ENCODE measurements at places on chromosomes 12 and 14. TPM values are rescaled to one million over a fixed set of nuclear protein-coding genes. Genes with fewer than 3 reads are reported as not detected.

DNA sequence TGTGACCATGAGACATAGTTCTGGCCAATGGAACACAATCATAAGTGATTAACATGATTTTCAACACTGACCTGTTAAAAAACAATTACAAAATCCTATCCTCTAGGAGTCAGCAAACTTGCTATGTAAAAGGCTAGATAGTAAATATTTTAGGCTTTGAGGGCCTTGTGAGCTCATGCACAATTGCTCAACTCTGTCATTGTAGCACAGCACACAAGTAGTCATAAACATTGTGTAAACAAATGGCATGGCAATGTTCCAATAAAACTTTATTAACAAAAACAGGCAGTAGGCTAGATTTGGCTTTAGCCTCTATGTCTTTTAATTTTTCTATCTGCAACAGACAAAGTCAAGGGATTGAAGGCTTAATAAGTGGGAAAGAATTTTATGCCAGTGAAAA lies 350.7 kb downstream of the C12orf50 start:
- no peak overlapping the region for H3K27ac ChIP-seq
- H3K27me3 ChIP-seq: no peaks in the 10 kb centered on the region
- DNase-seq: no peak
- no peaks in the 10 kb centered on the region for H3K36me3 ChIP-seq

The SRRM4 gene
- polyA plus RNA-seq: 1.6 TPM

The KRT82 gene
- polyA plus RNA-seq: not detected

DNA sequence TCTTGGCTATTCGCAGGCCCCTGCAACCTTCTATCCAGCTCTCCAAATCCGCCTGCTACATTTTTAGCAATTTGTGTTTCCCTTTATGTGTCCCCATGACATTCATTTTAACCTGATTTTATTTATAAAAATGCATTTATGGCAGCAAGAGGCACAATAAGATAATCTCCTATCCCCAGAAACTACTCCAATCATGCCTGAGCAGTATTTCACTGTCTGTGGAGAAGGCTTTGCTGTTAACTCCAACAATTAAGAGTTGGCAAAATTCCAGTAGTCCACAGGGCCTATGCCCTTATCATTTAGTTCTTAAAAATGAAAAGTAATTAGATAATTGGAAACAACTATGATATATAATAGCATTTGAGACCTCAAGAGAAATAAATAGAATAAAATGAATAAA lies 462.4 kb downstream of the TRHDE start:
- no peak overlapping the region for H3K27ac ChIP-seq
- DNase-seq: no peak
- H3K27me3 ChIP-seq: no peaks in the 10 kb centered on the region
- no peaks in the 10 kb centered on the region for H3K36me3 ChIP-seq

DNA sequence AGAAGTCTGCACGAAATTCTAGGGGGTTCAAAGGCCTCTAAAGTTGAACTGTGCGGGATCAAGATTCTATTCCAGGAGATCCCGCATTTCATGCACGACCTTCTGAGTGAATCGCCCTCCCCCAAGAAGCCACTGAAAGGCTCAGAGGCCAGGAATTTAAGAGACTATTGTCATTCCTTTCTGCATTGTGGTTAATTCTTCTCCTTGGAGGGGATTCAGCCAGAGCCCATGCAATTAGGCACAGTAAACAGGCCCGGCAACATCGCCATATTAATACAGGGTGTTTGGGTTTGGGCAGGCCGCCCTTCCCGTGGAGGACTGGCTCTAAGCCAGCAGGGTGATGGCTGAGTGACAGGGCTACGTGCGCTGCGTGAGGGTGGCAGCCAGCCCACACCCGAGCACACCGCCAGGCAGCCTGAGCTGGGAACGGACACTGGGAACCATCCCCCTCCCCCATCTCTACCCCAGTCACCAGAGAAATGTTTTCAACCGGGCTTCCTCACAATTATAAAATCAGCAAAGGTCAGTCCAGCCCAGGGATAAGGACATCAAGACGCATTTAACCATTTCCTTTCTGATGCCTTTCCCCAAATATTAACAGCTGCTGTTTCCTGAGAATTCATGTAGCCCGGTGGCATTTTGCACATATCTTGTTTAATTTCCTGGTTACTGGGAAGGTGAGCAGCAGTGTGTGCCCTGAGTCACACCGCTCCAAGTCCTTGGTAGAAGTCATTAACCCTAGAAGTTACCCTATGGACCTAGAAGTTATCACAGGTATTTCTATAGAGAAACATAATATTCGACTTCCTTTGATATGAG lies 12.5 kb downstream of the EGLN3 start:
- H3K4me1 ChIP-seq: peaks cover 29% of the 10 kb centered on the region
- no peaks in the 10 kb centered on the region for H3K36me3 ChIP-seq
- H3K27ac ChIP-seq: peak overlapping the region; percentile 62
- no peaks in the 10 kb centered on the region for H3K27me3 ChIP-seq

DNA sequence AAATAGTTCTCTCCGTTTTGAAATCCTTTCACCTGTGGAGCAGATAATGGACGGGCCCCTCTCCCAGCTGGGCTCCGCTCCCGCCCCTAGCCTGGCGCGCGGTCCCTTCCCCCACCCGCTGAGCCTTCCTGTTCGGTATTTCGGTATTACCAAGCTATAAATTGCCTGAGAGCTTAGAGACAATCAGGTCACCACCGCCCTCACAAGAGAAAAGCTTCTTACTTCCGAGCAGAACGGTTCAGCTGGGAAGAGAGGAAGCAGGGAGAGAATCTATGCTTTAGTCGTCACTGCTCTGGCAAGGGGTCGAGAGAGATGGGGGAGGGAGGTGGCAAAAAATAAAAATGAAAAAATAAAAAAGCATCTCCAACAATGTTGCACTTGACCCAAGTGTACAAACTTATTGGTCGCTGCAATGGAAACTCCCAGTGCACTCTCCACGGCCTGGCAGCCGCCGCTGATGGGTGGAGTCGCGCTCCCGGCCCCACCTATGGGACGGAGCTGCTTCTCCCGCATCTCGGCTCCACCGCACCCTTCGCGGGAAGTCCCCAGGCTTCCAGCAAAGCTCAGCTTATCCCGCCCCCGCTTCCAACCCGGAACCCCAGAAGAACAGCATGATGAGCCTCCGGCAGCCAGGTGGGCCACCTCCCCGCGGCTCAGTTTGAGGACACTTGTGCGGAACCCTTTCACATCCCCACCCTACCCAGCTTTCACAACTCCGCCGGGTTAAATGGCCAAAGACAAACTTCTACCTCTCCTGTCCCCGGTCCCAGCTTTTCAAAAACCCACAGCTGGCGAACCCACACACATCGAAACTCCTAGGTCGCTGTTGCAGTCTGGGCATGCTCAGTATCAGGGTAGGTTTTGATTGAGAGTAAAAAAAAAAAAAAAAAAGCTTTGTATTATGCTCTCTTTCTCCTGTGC lies 832 bp upstream of the SYT1 start:
- peak overlapping the region; percentile 47 for H3K4me3 ChIP-seq
- H3K4me1 ChIP-seq: peaks cover 3% of the 10 kb centered on the region
- DNase-seq: peak; percentile 7
- H3K36me3 ChIP-seq: no peaks in the 10 kb centered on the region
- H3K27me3 ChIP-seq: peaks cover 29% of the 10 kb centered on the region

GRCh38 chr12:51240971-51241370 lies 2.3 kb downstream of the DAZAP2 start:
- H3K4me1 ChIP-seq: no peaks in the 10 kb centered on the region
- peaks cover 42% of the 10 kb centered on the region for H3K36me3 ChIP-seq
- no peak overlapping the region for H3K4me3 ChIP-seq
- no peak overlapping the region for H3K27ac ChIP-seq

DNA sequence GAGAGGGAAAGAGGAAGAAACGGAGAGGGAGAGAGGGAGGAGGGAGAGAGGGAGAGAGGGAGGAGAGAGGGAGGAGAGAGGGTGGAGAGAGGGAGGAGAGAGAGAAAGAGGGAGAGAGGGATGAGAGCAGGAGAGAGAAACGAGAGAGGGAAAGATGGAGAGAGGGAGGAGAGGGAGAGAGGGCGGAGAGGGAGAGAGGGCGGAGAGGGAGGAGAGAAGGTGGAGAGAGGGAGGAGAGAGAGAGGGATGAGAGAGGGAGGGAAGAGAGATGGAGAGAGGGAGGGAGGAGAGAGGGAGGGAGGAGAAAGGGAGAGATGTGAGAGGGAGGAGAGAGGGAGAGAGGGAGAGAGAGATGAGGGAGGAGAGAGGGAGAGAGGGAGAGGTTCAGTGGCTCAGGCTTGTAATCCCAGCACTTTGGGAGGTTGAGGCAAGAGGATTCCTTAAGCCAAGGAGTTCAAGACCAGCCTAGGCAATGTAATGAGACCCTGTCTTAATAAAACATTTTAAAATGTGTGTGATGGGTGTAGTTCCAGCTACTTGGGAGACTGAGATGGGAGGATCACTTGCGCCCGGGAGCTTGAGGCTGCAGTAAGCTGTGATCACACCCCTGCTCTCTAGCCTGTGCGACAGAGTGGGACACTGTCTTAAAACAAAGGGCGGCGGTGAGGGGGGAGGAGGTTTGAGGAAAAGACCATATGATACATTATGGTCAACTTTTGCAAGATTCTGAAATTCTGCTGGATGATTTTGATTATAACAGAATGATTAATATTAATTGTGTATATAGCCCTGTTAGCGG lies 21.3 kb upstream of the SNRPF start:
- no peak for DNase-seq
- H3K27me3 ChIP-seq: no peaks in the 10 kb centered on the region
- H3K4me3 ChIP-seq: no peak overlapping the region
- H3K27ac ChIP-seq: no peak overlapping the region

The B4GALNT1 gene
- 2.4 TPM for polyA plus RNA-seq

All from large intestine (tissue), 12 donors.